ENCODE measurements at places on chromosomes 2 and 18.

GRCh38 chr18:42861271-42861670, 254.2 kb downstream of the RIT2 start:
- no peak for DNase-seq

- no peak for DNase-seq
Observed at GRCh38 chr2:179251870-179252269, 12.8 kb downstream of the SESTD1 start.

DNA sequence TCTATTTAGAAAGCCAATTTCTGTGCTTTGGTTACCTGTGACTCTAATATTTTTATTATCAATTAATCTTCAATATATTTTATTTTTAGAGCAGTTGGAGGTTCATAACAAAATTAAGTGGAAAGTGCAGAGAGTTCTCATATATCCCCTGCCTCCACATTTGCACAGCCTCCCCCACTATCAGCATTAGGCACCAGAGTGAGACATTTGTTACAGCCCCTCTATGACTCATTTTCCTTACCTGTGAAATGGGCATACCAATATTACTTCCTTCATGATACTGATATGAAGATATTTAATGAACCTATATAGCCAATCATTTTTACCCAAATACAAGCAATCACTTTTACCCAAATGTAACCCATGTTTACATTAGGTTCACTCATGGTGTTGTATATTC, 34.0 kb upstream of the CYTIP start:
- DNase-seq = no peak

GRCh38 chr2:64649626-64650025, 4.1 kb downstream of the SERTAD2 start:
- no peak for DNase-seq

- DNase-seq = no peak
Observed at GRCh38 chr2:203918264-203918663, 18.3 kb upstream of the ICOS start.

- DNase-seq = no peak
Observed at GRCh38 chr2:241200822-241201395, 12.4 kb downstream of the ANO7 start.
